ENCODE measurements at places on chromosomes 16 and 17. TPM values are rescaled to one million over a fixed set of nuclear protein-coding genes. Genes with fewer than 3 reads are reported as not detected.
A peak's percentile ranks its signal among the peaks of the same experiment; 100 is the strongest.

DNA sequence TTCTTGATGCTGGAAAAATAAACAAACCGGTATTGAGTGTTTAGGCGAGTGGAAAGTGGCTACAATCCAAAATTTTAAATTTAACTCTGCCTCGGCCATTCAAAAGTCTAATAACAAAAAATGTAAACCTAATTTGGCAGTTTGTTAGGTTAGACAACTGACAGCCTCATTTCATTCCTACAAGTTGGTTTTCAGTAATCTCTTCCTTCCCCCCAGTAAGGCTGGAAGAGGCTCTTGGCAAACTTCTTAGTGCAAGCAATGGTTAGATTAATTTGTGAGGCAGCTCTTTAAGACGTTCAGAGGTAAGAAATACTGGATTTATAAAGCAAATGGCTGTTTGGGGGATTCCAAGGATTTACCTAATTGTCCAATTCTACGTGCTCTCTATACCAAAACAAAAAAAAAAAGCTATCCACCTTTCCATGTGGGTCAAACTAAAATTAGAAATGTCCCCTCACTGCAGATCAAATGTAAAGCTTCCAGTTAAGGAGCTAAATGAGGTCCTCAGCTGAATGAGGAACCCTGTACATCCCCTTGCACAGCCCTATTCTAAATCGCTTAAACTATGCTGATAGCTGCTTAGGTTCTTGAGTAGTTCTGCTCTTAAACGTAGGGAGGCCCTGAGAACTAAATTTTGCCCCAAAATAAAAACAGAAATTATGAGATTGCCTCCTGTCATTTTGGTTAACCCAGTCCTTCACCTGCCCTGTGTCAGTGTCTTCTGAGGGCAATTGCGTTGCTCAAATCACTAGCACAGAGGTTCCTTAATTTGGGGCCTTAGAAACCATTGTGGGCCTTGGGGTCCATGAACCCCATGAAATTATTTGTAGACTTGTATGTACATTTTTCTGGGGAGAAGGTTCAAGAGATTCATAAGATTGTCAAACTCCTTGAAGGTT lies 2.9 kb downstream of the HEXIM1 start:
- peak; percentile 51 for DNase-seq

The GPRC5C gene
- total RNA-seq: 14.6 TPM

The NUFIP2 gene
- 33.2 TPM for total RNA-seq

The TBKBP1 gene
- total RNA-seq: 11.6 TPM

The MRC2 gene
- 246 TPM for total RNA-seq

GRCh38 chr17:79742951-79743476 lies 12.3 kb downstream of the ENPP7 start:
- no peak for DNase-seq

DNA sequence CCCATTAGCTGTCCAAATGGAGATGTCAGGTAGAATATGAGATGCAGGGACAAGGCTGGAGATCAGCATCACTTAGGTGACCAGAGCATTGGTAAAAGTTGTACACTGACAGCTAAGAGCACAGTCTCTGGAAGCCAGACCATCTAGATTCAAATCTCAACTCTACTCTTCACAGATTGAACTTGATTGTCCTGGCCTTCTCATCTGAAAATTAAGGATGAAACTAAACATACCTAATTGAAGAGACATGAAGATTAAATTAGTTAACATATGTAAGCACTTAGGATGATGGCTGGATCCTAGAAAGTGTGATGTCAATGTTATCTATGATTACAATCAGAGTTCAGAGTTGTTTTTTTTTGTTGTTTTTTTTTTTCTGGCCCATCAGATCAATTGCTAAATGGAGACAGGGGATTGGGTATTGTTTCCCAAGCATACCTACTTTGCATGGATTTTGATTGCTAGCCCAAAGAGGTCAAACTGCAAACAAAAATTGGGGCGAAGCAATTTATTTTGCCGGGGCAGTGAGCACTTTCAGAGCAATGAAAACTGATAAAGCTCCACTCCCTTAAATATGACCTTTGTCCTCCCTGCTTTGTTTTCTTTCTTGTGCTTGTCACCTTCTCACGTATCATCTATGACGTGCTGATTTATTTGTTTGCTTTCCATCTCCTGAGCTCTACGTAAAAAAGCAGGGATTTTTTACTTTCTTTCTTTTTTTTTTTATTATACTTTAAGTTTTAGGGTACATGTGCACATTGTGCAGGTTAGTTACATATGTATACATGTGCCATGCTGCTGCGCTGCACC lies 217.6 kb upstream of the CPHXL start:
- no peak for DNase-seq

GRCh38 chr17:50458701-50459676 lies 9.7 kb downstream of the CHAD start:
- DNase-seq: no peak

DNA sequence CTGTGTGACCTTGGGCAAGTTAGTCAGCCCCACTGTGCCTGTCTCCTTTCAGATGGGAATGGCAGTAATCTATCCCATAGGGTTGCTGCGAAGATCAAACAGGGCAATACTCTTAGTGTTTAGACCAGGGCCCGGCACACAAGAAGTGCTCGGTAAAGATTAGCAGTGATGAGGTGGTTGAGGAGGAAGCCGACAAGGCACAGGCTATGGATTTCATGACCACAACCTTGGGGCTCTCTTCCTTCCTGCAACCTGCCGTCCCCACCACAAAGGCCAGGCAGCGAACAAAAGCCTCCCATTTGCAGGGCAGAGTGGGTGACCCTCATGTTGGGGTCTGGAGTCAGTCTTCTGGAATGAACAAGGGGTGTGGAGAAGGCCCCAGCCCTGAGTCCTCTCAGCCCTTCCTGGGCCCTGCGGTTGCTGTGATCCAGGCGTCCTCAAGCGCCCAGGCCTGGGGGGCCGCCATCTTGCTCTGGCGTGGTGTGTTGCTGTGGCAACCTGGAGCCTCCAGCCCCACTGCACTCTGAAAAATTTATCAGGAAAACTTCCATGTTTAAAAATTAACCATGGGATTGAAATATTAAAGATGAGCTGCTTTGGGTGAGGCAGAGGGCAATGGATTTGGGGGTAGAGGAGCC lies 9.8 kb downstream of the ADAM11 start:
- DNase-seq: no peak

DNA sequence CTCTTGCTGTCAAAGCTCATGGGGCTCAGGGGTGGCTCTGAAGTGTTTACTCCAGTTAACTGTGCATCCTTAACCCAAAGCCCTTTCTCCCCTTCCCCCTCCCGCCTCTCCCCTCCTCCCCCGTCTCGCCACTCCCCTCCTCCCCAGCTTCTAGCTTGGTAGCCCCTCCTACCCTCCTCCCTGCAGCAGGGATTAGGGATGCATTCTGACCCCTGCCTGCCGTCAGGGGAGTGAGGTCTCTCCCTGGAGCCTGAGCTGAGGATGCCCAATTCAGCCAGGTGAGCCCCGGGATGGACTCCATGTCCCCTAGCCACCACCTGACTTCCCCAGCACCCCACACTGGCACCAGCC lies 1.6 kb downstream of the HS3ST6 start:
- no peak for DNase-seq

DNA sequence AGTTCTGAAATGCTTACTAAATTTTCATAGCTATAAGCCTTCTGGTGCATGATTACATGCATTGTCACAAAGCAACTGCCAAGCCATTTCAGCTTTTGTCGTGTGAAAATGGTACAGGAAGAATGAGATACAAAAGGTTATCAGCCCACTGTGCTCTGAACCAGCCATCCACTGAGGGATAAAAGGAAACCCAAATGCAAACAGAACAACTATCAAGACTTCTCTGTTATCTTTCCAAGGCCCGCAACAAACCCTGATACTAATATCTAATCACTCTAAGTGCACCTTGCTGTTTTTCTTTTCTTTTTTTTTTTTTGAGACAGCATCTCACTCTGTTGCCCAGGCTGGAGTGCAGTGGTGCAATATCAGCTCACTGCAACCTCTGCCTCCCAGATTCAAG lies 109.0 kb downstream of the FTO start:
- no peak for DNase-seq

The WNK4 gene
- under 0.01 TPM for total RNA-seq

GRCh38 chr16:85908444-85908843 lies 9.5 kb downstream of the IRF8 start:
- no peak for DNase-seq

The TNP2 gene
- not detected for total RNA-seq

DNA sequence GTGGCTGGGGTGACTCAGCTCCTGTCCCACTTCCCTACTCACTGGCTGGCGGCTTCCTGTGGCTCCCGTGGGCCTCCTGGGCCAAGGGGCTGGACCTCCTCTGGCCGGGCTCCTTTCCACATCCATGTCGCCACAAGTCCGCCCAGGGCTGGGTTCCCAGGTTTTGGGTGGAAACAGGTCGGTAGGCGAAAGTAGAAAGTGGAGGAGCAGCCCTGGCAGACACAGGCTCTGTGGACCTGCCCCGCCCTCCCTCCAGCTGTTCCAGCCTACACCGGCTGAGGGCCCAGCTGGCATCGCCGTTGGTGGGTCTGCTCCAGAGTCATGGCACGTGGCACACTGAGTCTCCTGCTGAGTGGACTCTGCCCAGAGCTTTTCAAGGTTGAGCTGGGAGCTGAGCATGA lies 28.7 kb downstream of the GSE1 start:
- peak; percentile 49 for DNase-seq

DNA sequence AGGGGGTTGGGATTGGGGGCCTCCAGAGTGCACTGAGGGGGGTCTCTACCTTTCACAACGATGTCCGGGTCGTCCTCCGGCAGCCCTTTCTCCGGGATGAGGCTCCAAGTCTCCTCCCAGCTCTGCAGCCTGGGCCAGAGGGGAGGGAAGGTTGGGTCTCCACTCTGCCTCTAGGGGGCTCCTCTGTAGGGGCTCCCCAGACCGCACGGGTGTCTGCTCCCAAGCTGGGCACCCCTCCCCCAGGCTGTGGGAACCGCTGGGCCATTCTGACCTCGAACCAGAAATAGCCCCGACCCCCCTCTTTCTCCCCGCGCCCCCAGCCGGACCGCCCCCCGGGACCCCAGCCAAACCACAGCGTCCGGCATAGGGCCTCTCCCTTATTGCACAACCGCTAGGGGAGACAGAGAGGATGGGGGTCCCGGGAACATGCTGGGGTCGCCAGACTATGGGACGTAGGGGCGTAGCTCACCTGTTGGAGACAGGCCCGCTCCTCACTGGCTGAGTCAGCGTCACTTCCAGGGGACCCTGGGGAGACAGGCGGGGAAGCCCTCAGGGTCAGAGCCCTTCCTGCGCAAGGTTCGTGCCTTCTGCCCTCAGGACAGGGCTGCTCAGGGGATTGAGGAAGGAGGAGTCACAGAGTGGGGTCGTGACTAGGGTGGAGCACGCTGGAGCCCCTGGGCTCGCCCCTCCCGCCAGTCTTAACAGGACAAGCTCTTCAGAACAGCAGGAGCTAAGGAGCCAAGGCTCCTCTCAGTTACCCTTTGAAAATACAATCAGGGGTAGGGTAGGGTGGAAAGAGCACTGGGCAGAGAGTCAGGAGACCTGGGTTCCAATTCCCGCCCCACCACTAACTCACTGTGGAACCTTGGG lies 2.7 kb downstream of the PLEKHH3 start:
- DNase-seq: peak; percentile 82

All from fibroblast of lung (primary cell).